ENCODE measurements at places on chromosomes 5 and 9. TPM values are rescaled to one million over a fixed set of nuclear protein-coding genes. Genes with fewer than 3 reads are reported as not detected.

Gene IL13
- not detected for total RNA-seq

Gene TMEM174
- not detected for total RNA-seq

Gene FBP1
- 0.42 TPM for total RNA-seq

Gene CSF1R
- 0.17 TPM for total RNA-seq

Gene CDX1
- total RNA-seq, result not detected

Gene GCNT1
- 5.8 TPM for total RNA-seq

Gene AMACR
- 4.3 TPM for total RNA-seq

Gene PTAR1
- 32.2 TPM for total RNA-seq

Gene SLC6A18
- not detected for total RNA-seq

Gene AHRR
- total RNA-seq, result 12.7 TPM

Data from HCT116 (cell line).